Adipose tissue (tissue), 3 donors: ENCODE measurements at places on chromosomes 11 and 22. TPM values are rescaled to one million over a fixed set of nuclear protein-coding genes. Genes with fewer than 3 reads are reported as not detected.

MMP13 gene
- not detected for polyA plus RNA-seq

OR2AT4 gene
- polyA plus RNA-seq: not detected

KCNQ1OT1 gene
- 0.03 TPM for polyA plus RNA-seq

CD3E gene
- polyA plus RNA-seq: 1.9 TPM

MPPED1 gene
- polyA plus RNA-seq: not detected

PARVA gene
- polyA plus RNA-seq: 81.9 TPM

PLEKHB1 gene
- 1.1 TPM for polyA plus RNA-seq

GPR83 gene
- polyA plus RNA-seq: 0.01 TPM

ABCC8 gene
- 2.4 TPM for polyA plus RNA-seq

MEI1 gene
- polyA plus RNA-seq: 0.34 TPM

GPHA2 gene
- not detected for polyA plus RNA-seq

MPZL2 gene
- 12.3 TPM for polyA plus RNA-seq

FOLH1 gene
- polyA plus RNA-seq: 0.08 TPM

RBFOX2 gene
- 15.2 TPM for polyA plus RNA-seq

DERL3 gene
- polyA plus RNA-seq: 0.79 TPM

CADM1 gene
- 8.6 TPM for polyA plus RNA-seq

GGT5 gene
- 68.7 TPM for polyA plus RNA-seq

OR5B2 gene
- not detected for polyA plus RNA-seq

RPUSD4 gene
- polyA plus RNA-seq: 16.3 TPM

HOATZ gene
- polyA plus RNA-seq: not detected

MISFA gene
- polyA plus RNA-seq: 1.1 TPM

HEPHL1 gene
- not detected for polyA plus RNA-seq

FGF3 gene
- not detected for polyA plus RNA-seq

P2RX6 gene
- polyA plus RNA-seq: 0.16 TPM

UCP3 gene
- 0.67 TPM for polyA plus RNA-seq

CHRNA10 gene
- 0.11 TPM for polyA plus RNA-seq

NRXN2 gene
- 4.6 TPM for polyA plus RNA-seq

STARD10 gene
- polyA plus RNA-seq: 142 TPM

CCDC15 gene
- 1.7 TPM for polyA plus RNA-seq

TEX12 gene
- polyA plus RNA-seq: not detected

NELL1 gene
- not detected for polyA plus RNA-seq
